ENCODE measurements at places on chromosomes 12 and 14. TPM values are rescaled to one million over a fixed set of nuclear protein-coding genes. Genes with fewer than 3 reads are reported as not detected.

Gene IAPP
- total RNA-seq = not detected

- DNase-seq = no peak
These were observed 56.8 kb downstream of the SPPL3 start for GRCh38 chr12:120847392-120847791.

- no peak for DNase-seq
These were observed 24.0 kb downstream of the ACSM4 start for GRCh38 chr12:7327918-7328317.

DNA sequence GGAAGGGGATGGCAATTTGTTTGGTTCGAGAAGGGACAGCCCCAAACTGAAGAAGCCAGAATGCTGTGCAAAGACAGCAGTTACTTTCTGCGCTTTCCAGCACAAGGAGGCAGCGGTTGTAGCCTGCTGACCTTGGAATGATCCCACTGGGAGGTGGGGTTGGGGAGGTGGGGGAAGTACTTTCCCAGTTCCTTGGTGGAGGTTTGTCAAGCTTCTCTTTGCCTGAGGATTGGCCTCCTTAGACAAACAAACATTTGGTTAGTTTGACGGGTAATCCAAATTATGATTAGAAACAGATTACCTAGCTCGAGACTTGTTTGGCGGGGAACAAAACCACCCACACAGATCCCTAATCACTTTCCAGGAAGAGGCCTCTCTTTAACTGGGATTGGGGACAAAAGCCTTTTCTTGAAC lies 79.1 kb upstream of the EGLN3 start:
- no peak for DNase-seq

- DNase-seq = no peak
These were observed 35.1 kb upstream of the LTBP2 start for GRCh38 chr14:74647061-74647677.

DNA sequence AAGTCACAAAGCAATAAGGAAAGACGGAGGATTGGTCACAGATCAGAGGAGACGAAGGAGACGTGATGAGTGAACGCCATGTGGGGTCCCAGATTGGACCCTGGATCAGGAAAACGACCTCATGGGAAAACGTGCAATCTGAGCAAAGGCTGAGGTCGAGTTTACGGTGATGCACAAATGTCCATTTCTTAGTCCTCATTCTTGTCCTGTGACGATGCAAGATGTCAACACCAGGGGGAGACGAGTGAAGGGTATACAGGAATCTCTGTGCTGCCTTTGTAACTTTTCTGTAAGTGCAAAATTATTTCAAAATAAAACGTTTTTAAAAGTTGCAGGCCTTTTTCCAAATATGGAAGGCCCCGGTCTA lies 329.8 kb downstream of the MED13L start:
- no peak for DNase-seq

Measured in Caki2 (cell line).